ENCODE measurements at places on chromosomes 12 and 14.

DNA sequence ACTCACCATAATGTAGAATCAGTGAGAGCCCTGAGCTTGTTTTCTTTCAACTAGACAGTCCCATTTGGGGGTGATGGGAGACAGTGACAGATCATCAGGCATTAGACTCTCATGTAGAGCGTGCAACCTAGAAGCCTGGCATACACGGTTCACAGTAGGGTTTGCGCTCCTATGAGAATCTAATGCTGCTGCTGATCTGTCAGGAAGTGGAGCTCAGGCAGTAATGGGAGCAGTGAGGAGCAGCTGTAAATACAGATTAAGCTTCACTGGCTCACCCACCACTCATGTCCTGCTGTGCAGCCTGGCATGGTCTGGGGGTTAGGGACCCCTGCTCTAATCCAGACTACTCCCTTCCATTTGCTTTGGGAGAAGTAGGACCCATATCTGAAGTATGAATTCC is 55.6 kb downstream of the FNTB start:
- DNase-seq = no peak

DNA sequence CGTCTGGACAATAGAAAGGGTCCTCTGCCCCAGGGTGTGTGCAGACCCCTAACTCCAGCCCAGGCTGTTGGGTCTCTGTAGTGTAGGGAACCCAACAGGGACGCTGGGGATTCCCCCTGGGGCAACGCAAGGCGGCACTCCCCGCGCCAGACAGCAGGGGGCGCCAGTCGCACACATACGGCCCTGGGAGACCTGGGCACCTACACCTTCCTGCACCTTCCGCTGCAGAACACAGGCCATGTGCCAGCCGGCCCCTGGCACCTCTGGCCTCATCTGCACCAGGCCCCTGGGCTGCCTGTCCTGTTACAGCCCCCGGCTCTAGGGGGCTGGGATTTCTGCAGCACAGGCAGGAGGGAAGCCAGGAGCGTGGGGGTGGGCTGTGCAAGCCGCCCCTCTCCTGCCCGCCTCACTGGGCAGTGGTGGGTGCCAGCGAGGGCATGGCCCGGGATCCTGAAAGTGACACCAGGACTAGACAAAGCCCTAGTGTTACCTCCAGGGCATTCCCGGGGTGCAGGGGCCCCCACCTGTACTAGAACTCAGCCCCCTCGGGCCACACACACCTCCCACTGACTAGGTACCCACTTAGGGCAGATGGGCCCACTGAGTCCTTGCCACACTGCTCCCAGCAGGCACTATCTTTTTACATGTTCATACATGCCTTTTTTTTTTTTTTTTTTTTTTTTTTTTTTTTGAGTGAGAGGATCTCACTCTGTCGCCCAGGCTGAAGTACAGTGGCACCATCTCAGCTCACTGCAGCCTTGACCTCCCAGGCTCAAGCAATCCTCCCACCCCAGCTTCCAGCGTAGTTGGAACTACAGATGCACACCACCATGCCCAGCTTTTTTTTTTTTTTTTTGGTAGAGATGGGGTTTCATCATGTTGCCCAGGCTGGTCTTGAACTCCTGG is 37.5 kb downstream of the CCNK start:
- DNase-seq = peak; percentile 78

DNA sequence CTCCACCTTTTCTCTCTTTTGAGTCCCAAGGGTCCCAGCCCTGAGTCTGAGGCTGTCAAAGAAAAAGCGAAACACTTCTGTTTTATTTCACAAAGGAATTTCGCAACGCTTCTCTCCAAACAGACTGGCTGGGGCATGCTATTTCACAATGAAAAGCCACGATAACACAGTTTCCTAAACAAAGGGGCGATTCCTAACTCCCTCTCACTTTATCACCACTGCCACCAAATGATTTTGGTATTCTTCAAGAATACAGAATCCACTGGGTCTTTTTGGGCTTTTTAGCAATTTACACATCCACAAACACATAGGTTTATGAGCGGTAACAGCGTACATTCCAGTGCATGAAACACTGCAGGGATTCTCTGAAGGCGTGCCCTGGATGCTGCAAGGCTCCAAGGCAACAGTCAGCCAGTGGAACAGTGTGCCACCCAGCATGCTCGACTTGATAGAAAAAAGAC is 161.2 kb downstream of the DAD1 start:
- DNase-seq = no peak

DNA sequence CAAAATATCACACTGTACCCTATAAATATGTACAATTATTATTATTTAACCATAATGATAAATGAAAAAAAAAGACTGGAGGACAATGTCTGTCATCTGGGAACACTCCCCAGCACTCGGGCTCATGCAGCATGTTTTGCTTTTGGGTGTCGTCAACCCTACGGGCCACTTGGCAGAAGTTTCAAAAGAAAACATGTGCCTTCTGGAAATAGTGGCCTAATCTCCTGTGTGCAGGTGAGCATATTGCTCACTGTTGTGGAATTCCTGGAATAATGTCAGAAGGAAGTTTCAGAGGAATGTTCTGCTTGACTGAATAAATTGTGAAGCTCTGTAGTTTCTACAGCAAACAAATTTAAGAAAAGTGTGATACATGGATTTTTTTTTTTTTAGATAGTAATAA is 298.3 kb downstream of the SSPN start:
- DNase-seq = no peak

- DNase-seq = no peak
These were observed 23.3 kb downstream of the LMNTD1 start for GRCh38 chr12:25529738-25530137.

- DNase-seq = no peak
These were observed 178.5 kb downstream of the SLC35F4 start for GRCh38 chr14:57687416-57687815.

GRCh38 chr12:19211802-19212201 is 82.3 kb downstream of the PLEKHA5 start:
- DNase-seq = no peak

DNA sequence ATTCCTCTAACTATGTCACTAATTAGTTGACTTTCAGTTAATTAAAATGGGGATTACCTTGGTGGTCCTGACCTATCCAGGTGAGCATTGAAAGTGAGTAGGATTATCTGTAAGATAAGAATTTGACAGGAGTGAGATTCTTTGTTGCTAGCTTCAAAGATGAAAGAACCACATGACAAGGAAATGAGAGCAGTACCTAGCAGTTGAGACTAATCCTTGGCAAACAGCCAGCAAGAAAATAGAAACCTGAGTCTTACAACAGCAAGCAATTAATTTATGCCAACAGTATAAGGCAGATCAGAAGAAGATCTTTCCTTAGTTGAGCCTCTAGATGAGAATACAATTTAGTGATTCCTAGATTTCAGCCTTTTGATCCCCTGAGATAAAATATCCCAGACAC is 1058.4 kb downstream of the LRFN5 start:
- DNase-seq = no peak

DNA sequence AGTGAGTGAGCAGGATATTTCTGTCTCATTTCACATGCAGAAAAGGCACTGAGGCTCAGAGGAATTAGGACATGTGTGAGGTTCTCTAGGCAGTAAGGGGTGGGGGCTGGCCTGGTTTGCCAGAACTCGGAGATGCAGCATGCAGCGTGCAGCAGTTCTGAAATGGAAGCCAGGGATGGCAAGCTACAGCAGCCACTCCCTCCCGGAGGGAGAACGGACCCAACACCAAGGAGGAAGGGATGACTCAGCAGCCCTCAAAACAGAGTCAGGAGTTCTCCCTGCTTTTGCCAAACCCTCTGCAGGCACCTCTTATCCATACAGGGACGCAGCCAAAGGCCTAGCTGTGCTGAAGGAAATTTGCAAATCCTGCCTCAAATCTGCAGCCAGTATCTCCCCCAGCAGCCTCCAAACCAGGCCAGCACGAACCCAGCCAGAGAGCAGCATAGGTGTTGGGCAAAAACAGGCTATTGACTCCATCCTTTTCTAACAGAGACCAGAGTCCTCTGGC is 10.3 kb upstream of the SERPINA3 start:
- DNase-seq = no peak

- DNase-seq = no peak
These were observed 31.0 kb downstream of the NINJ2 start for GRCh38 chr12:632102-632696.

DNA sequence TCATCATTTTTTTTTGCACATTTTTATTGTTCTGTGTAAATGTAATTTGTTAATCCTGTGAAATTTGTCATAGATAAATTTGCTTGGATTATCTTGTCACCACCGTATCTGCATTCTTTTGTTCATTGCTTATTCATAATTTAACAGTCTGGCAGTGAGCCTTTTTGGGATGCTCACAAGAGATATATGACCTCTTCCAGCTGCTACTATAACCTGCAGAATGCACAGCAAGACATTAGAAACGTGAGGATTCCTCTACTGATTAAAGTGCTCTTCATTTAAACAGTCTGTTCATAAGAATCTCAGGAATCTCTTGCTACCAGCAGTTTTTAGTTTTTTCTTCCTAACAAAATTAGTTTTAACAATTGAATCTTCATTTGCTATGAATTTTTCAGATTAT is 9.1 kb downstream of the NPAS3 start:
- no peak for DNase-seq

DNA sequence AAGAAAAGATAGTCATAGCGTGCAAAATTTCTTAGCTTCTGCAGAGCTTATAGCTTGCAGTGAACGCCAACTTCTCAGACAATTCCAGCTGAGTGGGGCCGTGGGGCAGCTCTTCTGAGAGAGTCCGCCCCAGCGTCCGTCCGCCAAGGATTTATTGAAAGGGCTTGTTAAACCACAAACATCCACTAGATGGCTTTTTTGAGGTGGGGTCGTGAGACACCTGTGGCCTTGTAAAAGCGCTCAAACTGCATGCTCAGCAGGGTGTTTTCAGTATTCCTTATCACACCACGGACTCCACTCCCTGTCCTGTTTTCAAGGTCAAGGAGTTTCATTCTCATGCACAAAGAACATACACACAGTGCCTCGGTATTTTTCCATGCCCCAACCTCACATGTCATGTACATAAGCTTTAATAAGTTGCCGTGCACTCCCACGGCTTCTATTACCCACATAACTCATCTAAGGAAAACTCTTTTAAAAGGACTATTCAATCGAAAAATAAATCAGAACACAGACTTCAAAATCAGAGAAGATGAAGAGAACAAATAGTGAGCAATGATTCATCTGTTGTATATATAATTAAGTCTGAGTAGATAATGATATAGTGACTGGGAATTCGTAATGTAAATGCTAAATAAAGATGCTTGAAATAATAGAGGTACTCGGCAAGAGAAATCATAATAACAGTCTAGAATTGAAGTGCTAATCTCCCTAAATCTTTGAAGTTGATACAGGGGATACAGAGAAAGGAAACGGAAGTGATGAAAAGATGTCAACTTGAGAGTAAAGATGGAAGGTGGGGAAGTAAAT is 46.7 kb downstream of the WBP11 start:
- DNase-seq = no peak

DNA sequence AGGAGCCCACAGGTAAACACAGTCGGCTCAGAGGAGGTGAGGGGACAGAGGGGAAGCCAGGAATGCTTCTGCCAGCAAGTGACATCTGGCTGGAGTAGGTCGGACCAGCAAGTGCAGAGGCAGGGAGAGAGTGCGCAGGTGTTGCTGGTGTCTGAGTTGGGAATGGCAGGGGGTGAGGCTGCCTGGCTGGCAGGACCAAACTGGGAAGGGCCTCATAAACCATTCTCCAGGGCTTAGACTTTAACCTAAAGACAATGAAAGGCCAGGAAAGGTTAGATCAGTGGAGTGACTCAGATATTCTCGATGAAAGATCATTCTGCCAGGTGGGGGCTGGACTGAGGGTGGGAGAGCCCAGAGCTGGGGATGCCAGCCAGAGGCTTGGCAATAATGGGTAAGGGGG is 66.4 kb downstream of the ITPK1 start:
- DNase-seq = no peak

DNA sequence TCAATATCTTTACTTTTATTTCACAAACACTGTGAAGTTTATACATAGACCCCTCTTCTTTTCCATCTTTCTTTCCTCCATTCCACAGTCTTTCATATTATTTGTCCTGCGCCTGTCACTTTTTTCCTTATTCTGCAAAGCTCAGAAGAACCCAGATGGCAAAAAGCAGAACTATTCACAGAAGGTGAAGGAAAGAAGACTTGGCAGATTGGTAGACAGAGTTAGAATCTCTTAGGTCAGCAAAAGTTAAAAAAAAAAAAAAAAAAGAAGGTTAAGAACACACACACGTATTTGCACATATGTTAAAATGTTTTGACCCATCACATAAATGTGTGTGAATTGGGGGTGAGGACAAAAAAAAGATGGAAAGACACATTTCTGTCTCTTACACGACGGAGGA is 50.3 kb upstream of the ABCC9 start:
- no peak for DNase-seq

GRCh38 chr14:51859131-51859530 is 1.3 kb upstream of the GNG2 start:
- DNase-seq = no peak

DNA sequence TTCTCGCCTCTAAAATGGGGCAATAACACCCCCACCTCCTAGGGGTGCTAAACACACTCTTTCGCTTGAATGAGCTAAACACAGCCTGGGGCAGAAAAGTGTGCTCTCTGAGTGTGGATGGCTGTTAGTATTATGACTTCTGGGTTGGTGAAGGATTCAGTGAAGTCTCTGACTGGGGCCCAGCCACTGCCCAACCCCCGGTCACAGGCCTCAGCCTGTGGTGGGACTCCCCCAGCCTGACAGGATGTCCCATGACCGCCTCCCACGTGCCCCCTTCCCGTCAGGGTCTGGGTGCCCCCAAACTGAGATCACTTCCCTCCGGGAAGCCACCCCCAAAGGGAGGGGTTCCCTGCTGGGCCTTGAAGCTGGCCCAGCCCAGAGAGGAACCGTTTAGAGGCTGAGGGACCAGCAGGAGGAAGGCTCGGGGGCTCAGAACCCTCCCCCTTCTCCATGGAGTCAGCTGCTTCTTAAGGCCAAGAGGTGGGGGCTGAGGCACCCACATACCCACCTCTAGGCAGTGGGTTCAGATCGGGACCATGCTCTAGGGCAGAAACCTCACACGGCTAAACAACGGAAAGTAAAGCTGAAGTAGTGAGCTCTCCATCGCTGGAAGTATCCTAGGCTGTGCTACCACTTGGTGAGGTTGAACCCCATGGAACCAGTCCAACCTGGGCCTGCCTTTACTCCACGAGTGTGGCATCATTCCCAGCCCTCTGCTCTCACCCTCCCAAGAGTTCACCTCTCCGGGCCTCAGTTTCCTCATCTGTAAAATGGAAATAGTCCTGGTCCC is 13.8 kb downstream of the DTX1 start:
- DNase-seq = no peak

- DNase-seq = no peak
These were observed 2.0 kb upstream of the NECAP1 start for GRCh38 chr12:8080120-8080519.

- DNase-seq = no peak
These were observed 63.8 kb upstream of the RERGL start for GRCh38 chr12:18153826-18154225.

GRCh38 chr12:121018860-121019617 is 2.8 kb upstream of the C12orf43 start:
- DNase-seq = no peak
